CD4-positive, alpha-beta T cell treated with Interleukin-21 for 1 hour (primary cell): ENCODE measurements at places on chromosomes 3 and 15.

DNA sequence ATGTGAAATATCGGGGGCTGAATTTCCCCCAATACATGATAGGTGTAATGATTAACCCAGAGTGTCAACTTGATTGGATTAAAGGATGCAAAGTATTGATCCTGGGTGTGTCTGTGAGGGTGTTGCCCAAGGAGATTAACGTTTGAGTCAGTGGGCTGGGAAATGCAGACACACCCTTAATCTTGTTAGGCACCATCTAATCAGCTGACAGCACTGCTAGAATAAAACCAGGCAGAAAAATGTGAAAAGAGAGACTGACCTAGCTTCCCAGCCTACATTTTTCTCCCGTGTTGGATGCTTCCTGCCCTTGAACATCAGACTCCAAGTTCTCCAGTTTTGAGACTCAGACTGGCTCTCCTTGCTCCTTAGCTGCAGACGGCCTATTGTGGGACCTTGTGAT, 247.8 kb downstream of the OTOL1 start:
- no peak for DNase-seq

- DNase-seq: no peak
These were observed 12.1 kb upstream of the PRR23E start for GRCh38 chr3:127180859-127181258.

- DNase-seq: no peak
These were observed 315.8 kb downstream of the NTRK3 start for GRCh38 chr15:87940768-87941167.

GRCh38 chr15:83899670-83900069, 245.7 kb downstream of the ADAMTSL3 start:
- no peak for DNase-seq

GRCh38 chr15:44729408-44730127, 6.8 kb upstream of the TRIM69 start:
- DNase-seq: peak; percentile 68

DNA sequence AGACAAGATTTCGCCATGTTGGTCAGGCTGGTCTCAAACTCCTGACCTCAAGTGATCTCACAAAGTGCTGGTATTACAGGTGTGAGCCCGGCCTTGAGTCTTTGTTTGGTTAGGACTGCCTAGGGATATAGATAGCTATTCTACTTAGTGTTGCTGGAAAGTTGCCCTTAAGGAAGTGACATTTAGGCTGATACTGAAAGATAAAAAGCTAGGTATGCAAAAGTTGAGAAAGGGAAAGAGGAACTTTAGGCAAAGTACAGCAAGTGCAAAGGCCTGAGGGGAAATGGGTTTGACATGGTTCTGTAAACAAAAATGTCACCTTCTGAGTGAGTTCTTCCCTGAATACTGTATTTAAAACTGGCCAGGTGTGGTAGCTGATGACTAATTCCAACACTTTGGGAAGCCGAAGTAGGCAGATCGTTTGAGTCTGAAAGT, 111.5 kb downstream of the ZNF609 start:
- no peak for DNase-seq

DNA sequence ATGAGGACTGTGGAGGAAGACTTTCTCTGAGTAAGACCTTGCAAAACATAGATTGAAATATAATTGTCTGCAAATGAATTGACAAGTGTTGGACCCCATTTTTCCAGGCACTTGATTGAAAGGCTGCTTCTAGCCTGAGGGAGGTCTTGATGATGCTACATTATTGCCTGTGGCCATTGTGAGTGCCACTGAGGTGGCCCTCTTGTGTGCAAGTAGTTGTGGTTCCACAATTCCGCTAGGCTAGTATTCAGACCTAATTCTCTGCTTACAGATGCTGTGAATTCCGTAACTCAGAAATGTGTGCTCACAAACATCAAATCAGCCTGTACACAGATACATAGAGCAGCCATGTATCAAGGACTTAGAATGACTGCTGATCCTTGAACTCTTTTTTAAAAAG, 34.7 kb downstream of the FNDC3B start:
- no peak for DNase-seq

GRCh38 chr3:141259821-141260629, 28.4 kb downstream of the PXYLP1 start:
- no peak for DNase-seq

DNA sequence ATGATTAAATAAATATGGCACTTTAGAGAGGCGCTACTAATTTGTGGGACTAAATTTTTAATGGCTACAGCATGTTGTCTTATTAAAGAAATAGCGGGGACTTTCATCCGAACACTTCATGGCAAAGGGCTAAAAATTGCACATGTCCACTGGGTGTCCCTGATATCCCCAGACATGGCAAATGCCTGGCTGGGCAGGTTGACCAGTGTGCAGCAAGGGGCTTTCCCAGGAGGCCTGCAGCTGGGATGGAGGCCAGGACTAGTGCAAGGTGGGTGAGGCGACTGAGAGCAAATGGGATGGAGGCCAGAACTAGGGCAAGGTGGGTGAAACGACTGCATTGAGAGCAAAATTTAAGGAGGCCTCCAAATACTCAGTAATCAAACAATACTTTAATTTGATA, 167.4 kb upstream of the SMAD3 start:
- DNase-seq: no peak

GRCh38 chr3:39505866-39506742, 38.6 kb downstream of the MOBP start:
- DNase-seq: no peak

DNA sequence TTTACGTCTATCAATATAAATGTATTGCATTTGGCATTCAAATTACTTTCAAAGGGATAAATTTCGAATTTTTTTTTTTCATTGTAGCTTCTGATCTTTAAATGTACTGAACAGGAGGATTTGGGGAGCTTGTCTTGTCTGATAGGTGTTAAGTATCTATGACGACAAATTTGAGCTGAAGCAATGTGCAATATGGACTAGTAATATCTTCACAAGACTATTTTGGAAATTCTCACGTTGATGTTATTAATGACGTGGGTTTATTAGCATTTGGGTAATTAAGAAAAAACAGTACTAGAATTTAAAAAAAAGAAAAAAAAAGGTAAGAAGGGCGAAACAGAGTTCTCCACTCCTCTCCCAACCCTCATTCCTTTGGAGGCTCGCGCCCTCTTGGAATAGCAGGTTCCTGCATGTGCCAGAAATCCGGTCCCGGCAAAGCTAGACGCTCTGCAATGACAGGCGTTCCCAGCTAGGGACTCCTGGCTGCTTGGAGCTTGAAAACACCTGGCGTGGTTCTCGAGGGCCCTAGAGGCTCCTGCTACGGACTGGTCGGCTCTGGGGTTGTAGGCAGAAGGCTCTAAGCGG, 648 bp upstream of the P2RY1 start:
- DNase-seq: no peak

- DNase-seq: no peak
These were observed 269.4 kb upstream of the SUCLG2 start for GRCh38 chr3:67923796-67924195.

DNA sequence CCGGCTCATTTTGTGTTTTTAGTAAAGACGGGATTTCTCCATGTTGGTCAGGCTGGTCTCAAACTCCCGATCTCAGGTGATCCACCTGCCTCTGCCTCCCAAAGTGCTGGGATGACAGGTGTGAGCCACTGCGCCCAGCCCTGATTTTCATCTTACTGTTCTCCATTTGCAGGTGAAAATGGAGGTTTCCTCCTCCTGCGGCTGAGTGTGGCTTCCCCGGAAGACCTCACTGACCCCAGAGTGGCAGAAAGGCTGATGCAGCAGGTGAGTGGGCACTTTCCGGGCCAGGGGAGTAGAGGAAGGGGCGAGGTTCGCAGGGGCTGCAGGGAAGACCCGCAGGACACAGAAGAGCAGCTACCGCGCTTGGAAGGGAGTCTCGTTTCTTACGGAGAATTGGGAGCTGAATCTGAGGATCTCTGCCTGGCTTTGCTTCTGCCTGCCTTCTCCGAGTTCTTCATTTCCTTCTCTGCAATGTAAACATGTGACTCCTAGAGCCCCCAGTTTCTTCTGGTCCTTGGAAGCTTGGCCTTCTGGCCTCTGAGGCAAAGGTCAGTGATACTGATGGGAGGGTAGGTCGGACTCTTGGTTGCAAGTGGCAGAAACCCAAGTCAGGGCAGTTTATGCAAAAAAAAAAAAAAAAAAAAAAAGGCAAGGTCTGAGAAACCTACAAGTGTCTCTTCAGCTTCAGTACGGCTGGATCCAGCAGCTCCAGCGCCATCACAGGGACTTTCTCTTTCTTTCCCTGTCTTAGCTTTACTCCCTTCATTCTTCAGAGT, 8.9 kb downstream of the MUC20 start:
- DNase-seq: no peak

GRCh38 chr15:55993804-55994560, 570 bp upstream of the NEDD4 start:
- no peak for DNase-seq
